ENCODE measurements at places on chromosomes 7 and 10. TPM values are rescaled to one million over a fixed set of nuclear protein-coding genes. Genes with fewer than 3 reads are reported as not detected.

Gene SLC16A9
- total RNA-seq = 33.4 TPM

Gene CLCN1
- total RNA-seq = not detected

Gene ELN
- 1.3 TPM for total RNA-seq

Gene COL17A1
- total RNA-seq = 0.44 TPM

Gene TFEC
- 0.05 TPM for total RNA-seq

Gene FKBP9
- total RNA-seq = 33.8 TPM

Gene SORCS1
- total RNA-seq = 16.7 TPM

Gene GLI3
- 14.2 TPM for total RNA-seq

Gene SAMD9L
- total RNA-seq = 68.1 TPM

Gene APBB1IP
- total RNA-seq = 0.28 TPM

Gene HABP2
- 0.20 TPM for total RNA-seq

Gene ZP3
- total RNA-seq = 1.2 TPM

Gene ETV1
- total RNA-seq = 0.65 TPM

Gene CCDC3
- total RNA-seq = 0.69 TPM

Gene FAM25A
- not detected for total RNA-seq

Gene KCNH2
- 36.0 TPM for total RNA-seq

Gene LIPF
- total RNA-seq = not detected

Gene CCL26
- total RNA-seq = not detected

Gene GRID2IP
- not detected for total RNA-seq

Gene SFTPA2
- 0.08 TPM for total RNA-seq

Gene TMEM196
- 12.5 TPM for total RNA-seq

Gene ESYT2
- 78.0 TPM for total RNA-seq

Gene FBXW4
- total RNA-seq = 18.0 TPM

Gene GRM8
- total RNA-seq = 2.7 TPM

Gene LRMDA
- total RNA-seq = 2.2 TPM

Gene STEAP1B
- total RNA-seq = 5.2 TPM

Gene OR2A1
- 0.09 TPM for total RNA-seq

Gene CFAP43
- 1.8 TPM for total RNA-seq

Gene CYP3A4
- not detected for total RNA-seq

Measured in motor neuron (in vitro differentiated cells).